NCI-H1694 treated with DMSO at 0.1 percent for 48 hours (cell line): ENCODE measurements at places on chromosomes 7 and 10.

DNA sequence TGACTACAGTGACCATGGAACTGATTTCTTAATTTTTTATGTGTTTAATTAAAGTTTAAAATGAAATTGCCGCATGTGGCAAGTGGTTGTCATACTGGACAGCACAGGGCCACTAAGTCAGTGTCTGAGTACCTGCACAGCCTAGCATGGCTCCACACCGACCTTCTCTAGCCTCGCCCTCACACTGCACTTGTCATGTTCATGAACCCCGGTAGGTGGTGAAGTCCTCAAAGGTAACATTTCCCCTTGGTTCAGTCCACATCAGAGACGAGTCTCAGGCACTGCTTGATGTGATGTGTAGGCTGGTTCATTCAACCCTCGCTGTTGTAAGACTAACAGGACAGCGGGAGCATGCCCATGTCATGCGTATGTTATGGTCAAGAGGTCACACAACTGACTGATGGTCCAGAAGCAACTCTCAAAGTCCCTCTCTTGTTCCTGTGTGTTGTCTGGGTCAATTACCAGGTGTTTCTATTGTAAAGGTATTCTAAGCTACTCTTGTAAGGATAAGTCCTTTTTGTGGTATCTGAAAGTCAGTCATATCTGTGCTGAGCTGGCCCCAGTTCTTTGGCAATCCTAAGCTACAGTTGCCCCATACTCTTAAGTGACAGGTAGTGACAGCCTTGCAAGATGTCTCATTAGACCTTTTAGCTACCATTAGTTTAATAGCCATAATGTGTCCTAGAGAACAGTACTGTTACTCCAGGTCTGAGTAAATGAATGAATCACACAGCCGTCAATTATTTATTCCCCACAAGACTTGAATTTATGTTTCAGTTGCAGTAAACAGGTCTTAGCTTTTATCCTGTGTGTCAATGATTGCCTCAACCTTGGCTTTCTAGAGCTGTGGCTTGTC is 32.9 kb upstream of the ZC3HAV1L start:
- no peak for DNase-seq

GRCh38 chr10:132616170-132616995 is 78.8 kb downstream of the INPP5A start:
- no peak for DNase-seq

- DNase-seq: no peak
These were observed 11.5 kb upstream of the KLRG2 start for GRCh38 chr7:139494835-139495579.

DNA sequence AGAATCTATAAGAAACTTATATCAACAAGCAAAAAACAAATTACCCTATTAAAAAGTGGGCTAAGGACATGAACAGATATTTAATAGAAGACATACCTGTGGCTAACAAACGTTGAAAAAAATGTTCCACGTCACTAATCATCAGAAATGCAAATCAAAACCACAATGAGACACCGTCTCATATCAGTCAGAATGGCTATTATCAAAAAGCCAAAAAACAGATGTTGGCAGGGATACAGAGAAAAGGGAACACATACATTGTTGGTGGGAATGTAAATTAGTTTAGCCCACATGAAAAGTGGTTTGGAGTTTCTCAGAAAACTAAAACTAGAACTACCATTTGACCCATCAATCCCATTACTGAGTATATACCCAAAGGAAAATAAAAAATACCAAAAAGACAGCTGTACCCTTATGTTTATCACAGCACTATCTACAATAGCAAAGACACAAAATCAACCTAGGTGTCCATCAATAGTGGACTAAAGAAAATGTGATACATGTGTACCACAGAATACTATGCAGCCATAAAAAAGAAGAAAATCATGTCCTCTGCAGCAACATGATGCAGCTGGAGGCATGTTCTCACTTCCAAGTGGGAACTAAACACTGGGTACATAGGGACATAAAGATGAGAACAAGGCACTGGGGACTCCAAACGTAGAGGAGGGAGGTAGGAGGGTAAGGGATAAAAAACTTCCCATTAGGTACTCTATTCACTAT is 83.8 kb upstream of the TMEM168 start:
- DNase-seq: no peak

- DNase-seq: no peak
These were observed 114.6 kb upstream of the RET start for GRCh38 chr10:42962110-42962901.

DNA sequence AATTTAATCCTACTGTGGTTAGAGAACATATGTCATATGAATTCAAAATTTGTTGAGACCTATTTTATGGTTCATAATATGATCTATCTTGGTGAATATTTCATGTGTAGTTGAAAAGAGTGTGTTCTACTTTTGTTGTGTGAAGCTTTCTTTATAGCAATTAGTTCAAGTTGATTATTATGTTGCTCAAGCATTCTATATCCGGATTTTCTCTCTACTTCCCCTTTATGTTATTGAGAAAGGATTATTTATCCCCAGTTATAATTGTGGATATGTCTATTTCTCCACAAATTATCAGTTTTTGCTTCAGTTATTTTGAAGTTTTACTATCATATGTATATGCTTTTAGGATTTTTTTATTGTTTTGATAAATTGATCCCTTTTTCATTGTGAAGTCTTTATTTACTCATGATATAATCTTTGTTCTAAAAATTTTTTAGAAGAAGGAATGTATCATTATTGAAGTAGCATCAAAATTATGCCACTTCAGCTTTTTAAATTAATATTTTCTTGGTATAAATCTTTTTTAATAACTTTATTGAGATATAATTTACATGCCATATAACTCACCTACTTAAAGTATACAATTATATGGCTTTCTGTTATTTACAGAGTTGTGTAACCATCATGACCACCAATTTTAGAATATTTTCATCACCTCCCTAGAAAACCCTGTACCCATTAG is 12.0 kb upstream of the MEST start:
- DNase-seq: no peak

GRCh38 chr7:106823631-106824030 is 41.5 kb upstream of the PIK3CG start:
- DNase-seq: no peak
